ENCODE measurements at places on chromosomes 4 and X. TPM values are rescaled to one million over a fixed set of nuclear protein-coding genes. Genes with fewer than 3 reads are reported as not detected.

DNA sequence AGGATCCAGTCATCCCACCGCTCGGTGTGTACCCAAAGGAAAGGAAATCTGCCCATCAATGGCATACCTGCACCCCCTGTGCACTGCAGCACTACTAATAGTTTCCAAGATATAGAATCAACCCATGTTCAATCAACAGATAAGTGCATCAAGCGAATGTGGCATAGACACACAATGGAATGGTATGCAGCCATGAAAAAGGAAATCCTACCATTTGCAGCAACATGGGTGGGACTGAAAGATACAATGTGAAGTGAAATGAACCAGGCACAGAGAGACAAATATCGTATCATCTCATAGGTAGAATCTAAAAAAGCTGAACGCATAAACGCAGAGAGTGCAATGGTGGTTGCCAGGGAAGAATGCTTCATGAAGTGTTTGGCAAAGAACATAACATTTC is 42.5 kb downstream of the DHRSX start:
- no peak for DNase-seq

GRCh38 chr4:113732967-113733527 is 28.5 kb downstream of the CAMK2D start:
- DNase-seq: no peak

GRCh38 chr4:61812171-61812570 is 612.0 kb downstream of the ADGRL3 start:
- DNase-seq: no peak

The SLC6A14 gene
- total RNA-seq: not detected

- DNase-seq: no peak
Measured at GRCh38 chr4:185090592-185090991, 52.5 kb upstream of the SLC25A4 start.

- no peak for DNase-seq
Measured at GRCh38 chrX:10064736-10065135, 92.0 kb upstream of the CLCN4 start.

- DNase-seq: no peak
Measured at GRCh38 chr4:7021930-7022664, 21.1 kb upstream of the TADA2B start.

DNA sequence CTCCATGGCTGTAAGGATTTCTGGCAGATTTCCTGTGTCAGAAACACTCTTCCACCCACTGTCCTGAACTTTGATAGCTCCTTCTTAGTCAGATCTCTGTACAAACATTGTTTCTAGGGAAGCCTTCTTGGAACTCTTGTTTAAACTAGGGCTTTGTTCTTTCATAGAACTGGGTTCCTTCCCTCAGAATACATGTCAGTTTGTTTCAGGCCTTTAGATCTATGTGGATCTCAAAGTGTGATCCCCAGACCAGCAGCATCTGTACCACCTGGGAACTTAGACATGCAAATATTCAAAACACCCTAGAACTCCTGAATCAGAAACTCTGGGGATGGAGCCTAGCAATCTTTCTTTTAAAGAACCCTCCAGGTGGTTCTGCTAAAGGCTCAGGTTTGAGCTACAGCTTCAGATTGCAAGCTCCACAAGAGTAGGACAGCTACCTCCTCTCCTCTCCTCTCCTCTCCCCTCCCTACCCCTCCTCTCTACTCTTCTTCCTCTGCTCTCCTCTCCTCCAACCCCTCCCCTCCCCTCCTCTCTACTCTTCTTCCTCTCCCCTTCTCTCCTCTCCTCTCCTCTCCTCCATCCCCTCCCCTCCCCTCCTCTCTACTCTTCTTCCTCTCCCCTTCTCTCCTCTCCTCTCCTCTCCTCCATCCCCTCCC is 12.7 kb downstream of the RASSF6 start:
- DNase-seq: no peak

The OTUD5 gene
- total RNA-seq: 54.1 TPM

DNA sequence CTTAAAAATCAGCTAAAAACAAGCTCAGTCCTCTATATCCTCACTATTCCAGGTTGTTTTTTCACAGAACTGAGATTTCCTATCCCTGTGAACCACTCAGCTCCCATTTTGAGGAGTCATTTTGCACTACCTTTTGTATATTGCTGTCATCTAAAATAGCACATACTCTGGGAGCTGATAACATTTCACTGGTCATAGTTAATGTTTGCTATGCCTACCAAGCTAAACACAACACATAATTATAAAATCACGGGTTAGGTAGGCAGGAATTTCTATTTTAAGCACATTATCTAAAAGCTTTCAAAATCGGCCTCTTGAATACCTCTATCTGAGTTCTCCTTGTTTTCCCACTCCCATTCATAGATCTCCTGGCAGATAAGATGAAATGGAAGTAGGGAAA is 882.0 kb upstream of the INTU start:
- DNase-seq: no peak

GRCh38 chr4:169407217-169407845 is 136.6 kb upstream of the SH3RF1 start:
- no peak for DNase-seq

DNA sequence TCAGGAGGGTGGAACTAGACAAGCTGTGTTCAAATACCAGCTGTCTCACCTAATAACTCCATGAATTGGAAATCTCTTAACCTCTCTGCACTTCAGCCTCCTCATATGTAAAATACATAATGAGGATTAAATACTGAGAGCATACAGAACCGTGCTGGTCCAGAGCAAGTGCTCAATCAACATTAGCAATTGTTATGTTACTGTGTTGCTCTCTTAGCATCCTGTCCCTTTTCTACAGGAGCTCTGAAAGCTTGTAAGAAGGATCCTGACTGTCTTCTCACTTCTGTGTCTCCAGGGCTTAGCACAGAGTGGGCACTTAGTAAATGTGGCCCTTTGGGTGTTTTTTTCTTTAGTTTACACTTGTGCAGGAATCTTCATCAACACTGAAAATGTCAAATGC is 1456.1 kb upstream of the IGFBP7 start:
- no peak for DNase-seq

The SRD5A3 gene
- total RNA-seq: 10.3 TPM

- DNase-seq: no peak
Measured at GRCh38 chr4:100907465-100908454, 389.9 kb upstream of the EMCN start.

- DNase-seq: no peak
Measured at GRCh38 chr4:173214661-173215060, 46.0 kb downstream of the GALNT7 start.

DNA sequence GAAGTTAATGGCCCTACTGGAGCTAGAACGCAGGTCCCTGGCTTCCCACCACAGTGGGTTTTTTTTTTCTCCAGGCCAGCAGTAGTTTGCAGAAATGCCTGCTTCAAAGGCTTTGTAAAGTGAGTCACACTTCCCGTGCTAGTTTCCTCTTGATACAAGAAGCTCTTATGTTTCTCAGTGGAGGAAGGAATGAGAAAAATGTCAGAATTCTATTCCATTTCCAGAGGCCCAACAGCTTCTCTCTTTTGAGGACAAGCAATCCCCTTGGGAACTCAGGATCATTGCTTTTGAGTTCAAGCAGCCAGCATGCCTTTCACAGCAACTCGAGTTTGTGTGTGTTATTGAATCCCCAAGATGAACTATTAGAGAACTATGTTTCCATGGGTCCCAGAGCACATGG is 134.3 kb downstream of the GUCY2F start:
- no peak for DNase-seq

- DNase-seq: no peak
Measured at GRCh38 chrX:133789829-133790228, 195.6 kb downstream of the GPC3 start.

The HSD17B10 gene
- 105 TPM for total RNA-seq

DNA sequence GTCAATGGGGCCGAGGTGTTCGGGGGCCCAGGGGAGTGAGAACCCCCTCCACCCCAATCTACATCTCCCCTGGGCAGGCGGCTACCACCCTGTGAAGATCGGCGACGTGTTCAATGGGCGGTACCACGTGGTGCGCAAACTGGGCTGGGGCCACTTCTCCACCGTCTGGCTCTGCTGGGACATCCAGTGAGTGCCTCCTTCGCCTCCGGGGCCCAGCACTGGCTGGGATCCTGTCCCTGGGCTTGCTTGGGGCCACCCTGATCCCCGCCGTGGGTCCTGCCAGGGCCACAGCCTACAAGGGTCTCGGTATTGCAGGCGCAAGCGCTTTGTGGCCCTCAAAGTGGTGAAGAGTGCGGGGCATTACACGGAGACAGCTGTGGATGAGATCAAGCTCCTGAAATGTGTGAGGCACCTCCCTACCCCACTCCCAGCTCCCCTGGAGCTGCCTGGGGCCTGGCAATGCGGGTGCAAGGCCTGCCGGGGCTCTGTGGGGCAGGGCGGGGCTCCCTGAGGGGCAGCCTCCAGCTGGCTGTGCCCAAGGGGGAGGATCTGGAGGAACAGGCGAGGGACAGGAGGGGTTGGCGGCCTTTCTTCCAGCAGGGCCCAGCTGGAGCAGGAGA is 697 bp downstream of the SRPK3 start:
- no peak for DNase-seq

The GLOD5 gene
- total RNA-seq: not detected

GRCh38 chr4:37232315-37232714 is 12.2 kb upstream of the NWD2 start:
- DNase-seq: no peak

DNA sequence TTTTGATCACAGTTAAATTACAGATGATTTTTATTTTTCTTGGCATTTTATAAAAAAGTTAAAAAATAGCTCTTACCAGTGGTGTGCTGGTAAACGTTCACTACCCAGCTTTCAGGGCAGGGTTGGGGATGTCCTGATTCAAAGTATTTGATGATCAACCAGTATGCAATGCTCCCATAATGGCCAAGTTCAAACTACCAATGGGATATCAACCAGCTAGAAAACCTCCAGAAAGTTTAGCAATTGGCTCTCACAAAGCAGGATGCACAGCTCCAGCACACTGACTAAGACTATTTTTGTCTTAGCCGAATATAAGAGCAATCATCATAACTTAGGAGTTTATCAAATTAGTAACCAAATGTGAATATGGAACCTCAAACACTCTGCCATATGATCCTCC is 108.0 kb upstream of the PDE5A start:
- no peak for DNase-seq

DNA sequence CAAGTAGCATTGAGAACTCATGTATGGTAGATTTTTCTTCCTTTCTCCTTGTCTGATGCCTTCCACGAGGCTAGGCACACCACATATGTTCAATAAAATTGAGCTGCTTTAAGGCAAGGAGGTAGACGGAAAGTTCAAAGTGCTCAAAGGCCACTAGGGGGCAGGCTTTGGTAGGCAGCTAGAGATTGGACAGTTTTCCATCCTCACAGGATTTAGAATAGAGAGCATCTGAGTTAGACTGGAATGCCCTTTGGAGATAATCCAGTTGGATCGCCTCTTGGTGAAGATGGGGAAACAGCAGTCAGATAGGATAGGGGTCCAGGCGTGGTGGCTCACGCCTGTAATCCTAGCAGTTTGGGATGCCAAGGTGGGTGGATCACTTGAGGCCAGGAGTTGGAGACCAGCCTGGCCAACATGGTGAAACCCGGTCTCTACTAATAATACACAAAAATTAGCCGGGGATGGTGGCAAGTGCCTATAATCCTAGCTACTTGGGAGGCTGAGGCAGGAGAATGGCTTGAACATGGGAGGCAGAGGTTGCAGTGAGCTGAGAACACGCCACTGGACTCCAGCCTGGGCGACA is 30.4 kb downstream of the ELF4 start:
- DNase-seq: peak; percentile 63

DNA sequence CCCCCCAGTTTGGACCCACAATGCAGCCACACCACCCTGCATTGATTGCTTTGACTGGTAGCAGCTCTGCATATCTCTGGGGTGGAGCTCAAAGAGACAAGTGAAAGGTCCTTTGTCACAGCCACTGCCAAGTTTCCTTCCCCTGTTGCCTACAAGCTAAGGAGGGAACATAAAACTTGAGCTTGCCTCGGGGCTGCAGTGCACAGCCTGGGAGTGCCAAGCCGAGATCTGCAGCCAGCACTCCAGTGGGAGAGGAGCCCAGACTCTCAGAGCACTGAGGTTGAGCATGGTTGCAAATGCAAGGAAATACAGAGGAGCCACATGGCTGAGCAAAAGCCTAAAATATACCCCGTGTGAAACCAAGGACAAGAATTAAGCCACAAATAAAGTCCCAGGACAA is 142.2 kb downstream of the DKK2 start:
- DNase-seq: no peak

The LNX1 gene
- not detected for total RNA-seq

The AR gene
- total RNA-seq: not detected

DNA sequence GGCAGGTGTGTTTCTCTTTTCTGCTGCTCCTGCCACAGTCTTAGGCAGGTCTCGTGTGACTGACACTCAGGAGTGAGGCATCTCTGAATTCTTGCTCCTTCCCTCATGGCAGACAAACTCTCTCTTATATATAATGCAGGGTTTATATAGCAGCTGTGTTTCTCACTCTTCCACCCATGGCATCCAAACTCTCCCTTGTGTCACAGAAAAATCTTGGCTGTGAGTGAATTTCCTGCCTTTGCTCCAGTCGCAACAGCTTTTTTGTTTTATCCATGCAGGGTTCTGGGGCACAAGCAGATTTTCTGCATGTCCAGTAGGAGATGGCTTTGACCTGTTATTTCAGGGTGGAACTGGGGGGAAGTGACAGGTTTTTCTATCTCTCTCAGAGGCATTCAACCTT is 1275.5 kb downstream of the ADGRL3 start:
- DNase-seq: no peak

The SATL1 gene
- not detected for total RNA-seq

DNA sequence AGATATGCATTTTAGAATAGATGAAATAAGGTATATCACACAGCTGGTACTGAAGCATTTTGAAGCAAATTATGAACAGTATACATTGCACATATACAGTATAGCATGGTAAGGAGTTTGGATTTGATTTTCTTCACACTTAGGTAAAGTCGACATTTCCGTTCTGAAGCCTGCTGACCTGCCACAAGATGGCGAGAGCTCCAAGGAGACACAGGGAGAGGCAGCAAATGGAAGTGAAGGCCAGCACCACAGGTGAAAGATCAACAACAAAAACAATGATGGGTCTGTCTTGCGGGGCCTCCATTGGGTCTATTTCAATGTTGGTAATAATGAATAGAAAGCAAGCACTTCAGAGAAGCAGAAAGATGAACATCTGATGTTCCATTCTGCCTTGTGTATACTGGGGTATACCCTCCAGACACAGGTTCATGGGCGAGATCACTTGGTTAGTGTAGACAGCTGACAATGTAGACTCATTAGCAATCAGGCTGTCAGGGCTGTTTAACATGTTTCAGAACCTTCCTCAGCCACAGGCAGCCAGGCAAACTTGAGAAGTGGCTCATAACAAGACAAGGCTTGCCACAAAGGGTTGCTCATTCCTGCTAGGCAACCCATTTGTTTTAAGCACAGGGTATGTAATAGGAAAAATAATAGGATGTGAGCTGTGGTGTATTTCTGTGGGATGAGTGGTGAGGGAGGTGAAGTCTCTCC is 21.4 kb upstream of the NOX1 start:
- DNase-seq: peak; percentile 13

DNA sequence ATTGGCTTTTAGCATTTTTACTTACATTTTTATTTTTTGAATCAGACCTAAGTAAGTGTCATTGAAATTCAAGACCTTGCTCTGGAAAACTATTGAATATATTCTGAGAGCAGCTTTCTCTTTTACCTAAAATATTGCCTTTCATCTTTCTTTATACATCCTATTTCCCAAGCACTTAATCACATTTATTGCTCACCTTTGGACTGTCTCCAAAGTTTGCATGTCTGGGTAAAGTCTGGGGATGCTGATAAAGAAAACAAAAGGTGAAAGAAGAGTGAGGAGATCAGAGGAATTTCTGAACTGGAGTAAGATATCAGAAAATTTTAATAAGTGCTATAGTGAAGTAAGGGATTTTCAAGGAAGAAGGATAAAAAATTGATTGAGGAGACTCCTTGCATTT is 308.5 kb upstream of the AADAT start:
- no peak for DNase-seq

GRCh38 chrX:70554081-70554480 is 109.4 kb downstream of the DLG3 start:
- DNase-seq: no peak

All from activated CD4-positive, alpha-beta T cell treated with anti-CD3 and anti-CD28 coated beads, Interleukin-2, amount 10 ng/mL, durations not matched to agents 7 days and 5 days (primary cell).